Activated naive CD4-positive, alpha-beta T cell treated with Interleukin-2 at 50 U/mL for 16 hours (primary cell): ENCODE measurements at places on chromosomes 6 and 20.

GRCh38 chr6:166050559-166050958, 117.1 kb downstream of the TBXT start:
- no peak for DNase-seq

DNA sequence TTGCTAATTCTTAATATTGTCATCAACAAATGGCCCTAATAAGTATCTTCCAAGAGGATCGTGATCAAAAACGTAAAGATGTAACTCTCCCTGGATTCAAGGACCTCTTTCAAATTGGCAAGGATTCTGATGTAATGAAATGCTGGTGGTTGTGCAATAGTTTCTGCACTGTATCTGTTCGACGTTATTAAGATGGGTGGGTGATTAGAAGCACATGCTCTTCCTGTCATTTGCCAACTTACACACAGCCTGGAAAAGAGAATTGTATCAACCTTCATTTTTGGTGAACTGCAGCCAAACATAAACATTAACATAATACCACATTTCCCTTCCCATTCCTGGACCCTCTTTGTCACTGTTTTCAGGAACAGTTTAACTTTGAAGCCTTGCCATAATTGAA, 9.8 kb downstream of the FOXQ1 start:
- DNase-seq: no peak

DNA sequence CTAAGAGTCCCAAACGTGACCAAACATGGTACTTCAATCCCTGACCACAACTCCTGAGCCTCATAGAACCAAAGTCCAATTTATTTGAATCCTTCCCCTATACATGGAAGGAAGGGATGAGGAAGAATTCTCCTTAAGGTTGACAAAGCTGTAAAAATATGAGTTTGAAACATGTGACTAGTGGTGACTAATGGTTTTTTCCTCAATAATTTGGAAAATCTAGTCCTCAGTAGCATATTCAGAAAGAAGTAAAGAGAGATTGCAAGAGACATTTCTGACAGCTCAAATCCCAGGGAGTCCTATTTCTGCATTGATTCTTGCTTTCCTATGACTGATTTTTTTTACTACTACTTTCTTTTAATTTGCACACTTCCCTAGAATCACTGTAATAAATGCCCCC, 443.7 kb downstream of the FRK start:
- no peak for DNase-seq

DNA sequence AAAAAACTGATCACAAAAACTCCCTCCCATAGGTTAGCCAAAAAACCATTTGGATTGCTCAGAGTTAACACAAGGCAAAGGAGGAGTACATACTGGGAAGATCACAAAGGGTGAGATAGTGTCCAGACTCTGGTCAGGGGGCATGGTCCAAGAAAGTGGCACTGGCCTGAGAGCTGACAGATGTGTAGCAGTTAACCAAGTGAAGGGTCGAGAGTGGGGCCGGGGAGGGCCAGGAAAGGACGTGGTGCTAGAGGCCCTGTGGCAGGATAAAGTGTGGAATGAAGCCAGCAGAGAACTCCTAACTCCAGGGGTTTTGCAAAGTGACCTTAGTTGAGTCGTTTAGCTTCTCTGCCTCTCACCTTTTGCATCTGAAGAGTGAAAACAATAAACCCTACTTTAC, 290.5 kb downstream of the FOXA2 start:
- no peak for DNase-seq

DNA sequence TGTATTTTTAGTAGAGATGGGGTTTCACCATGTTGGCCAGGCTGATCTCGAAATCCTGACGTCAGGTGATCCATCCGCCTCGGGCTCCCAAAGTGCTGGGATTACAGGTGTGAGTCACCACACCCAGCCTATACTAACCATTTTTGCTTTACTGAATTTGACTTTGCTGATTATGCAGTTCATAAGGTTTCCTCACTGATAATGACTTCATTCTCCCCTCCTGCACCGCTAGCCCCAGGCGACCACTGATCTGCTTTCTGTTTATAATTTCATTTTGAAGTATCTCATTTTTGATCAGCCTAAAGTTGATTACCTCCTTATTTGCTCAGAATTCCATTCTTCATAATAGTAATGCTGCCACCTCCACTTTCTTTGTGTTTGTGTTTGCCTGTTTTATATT, 48.7 kb upstream of the FAM83D start:
- DNase-seq: no peak

DNA sequence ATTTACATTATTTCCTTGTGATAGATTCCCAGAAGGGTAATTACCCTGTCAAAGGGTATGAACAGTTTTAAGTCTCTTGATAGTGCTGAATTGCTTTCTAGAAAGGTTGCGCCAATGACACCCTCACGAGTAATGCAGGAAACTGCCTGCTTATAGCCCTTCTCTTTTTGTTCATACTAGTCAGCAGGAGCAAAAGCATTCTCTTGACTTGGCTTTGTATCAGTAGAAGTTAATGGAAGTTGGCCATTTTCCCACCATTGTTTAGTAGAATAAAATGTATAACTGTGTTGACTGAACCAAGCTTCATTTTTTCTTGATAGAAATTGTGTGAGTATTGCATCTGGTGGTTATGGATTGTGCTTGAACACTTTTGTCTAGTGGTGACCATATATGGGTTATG, 100.1 kb downstream of the FARS2 start:
- DNase-seq: no peak

DNA sequence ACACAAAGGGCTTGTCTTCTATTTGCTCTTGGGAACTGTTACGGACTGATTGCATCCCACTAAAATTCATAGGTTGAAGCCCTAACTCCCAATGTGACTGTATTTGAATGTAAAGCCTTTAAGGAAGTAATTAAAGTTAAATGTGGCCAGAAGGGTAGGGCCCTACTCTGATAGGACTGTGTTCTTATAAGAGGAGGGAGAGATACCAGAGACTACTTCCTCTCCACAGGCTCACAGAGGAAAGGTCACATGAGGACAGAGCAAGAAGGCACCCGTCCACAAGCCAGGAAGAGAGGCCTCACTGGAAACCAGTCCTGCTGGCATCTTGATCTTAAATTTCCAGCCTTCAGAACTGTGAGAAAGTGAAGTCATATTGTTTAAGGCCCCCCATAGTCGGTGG, 211.9 kb downstream of the CDH26 start:
- DNase-seq: no peak
